ENCODE measurements at places on chromosomes 6 and 20.

DNA sequence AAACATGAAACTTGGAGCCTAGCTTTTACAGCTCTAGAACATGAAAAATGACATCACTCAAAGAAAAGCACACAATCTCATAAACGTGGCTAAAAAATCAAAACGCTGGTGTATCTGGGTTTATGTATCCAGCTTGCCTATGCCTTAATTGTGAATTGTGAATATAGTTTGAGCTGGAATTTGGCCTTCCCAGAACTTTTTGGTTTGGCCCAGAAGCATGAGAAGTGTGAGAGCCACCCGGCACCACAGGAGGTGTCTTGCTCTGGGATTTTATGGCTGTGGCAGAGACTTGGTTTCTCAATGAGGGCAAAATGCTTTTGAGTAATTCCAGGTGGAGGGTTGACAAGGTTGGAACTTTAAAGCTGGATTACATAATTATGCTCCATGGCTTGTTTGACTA, 69.2 kb downstream of the TIAM2 start:
- no peak for DNase-seq

- DNase-seq, result no peak
Observed at GRCh38 chr20:60339738-60340137, 381.5 kb downstream of the CDH26 start.

DNA sequence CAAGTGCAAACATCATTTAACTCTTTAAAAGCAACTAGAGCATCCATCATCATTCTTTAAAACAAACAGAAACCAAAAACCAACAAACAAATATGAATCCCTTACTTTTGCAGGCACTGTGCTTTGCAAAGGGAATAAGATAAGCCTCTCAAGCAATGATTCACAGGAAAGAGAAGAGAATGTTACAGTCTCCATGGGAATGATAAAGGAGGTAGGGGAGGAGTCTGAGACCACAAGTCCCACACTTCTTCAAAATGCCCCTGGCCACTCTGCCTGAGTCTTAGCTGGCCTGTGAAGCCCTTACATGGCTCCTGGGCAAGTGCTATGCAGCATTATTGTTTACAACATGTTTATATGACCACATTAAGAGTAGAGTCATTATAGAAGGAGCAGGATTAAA, 257.7 kb upstream of the MARCKS start:
- no peak for DNase-seq

DNA sequence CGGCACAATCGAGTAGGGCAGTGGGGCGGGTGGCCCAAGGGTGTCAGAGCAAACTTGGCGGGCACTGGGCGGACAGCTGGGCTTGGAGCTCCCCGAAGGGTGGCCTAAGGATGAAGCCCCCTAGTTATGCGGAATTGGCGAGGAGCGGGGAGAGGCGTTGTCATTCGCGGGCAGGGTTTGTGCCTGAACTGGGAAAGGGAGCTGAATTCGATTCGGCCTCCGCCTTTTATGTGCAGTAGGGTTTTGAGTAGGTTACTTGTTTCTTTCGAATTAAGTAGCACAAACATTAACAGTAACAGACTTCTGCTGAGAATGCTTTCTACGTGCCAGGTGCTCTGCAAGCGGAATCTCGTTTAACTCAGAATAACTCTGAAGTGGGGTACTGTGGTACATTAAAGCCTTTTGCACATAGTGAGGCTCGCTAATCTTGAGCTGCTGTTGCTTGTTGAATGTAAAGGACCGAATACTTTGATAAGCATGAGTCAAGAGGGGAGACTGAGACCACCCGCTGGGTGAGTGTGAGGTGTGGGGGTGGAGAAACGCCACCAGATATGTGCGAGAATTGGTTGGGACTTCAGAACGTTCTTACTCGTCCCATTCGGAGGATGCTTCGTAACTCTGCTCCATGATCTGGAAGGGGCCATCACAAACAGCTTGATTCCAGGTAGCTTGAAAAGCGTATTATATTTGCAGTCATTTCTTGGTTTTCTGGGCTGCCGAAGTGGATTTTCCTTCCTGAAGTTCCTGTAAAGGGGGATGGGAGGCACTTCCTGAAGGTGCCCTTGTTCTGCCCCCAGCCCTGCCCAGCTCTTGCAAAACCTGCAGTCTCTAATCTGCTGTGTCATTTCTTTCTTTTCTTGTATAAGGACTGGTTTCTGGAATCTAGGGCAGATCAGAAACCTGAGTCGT, 833 bp downstream of the RAB5IF start:
- no peak for DNase-seq

GRCh38 chr6:36851149-36851614, 11.9 kb upstream of the CPNE5 start:
- no peak for DNase-seq

DNA sequence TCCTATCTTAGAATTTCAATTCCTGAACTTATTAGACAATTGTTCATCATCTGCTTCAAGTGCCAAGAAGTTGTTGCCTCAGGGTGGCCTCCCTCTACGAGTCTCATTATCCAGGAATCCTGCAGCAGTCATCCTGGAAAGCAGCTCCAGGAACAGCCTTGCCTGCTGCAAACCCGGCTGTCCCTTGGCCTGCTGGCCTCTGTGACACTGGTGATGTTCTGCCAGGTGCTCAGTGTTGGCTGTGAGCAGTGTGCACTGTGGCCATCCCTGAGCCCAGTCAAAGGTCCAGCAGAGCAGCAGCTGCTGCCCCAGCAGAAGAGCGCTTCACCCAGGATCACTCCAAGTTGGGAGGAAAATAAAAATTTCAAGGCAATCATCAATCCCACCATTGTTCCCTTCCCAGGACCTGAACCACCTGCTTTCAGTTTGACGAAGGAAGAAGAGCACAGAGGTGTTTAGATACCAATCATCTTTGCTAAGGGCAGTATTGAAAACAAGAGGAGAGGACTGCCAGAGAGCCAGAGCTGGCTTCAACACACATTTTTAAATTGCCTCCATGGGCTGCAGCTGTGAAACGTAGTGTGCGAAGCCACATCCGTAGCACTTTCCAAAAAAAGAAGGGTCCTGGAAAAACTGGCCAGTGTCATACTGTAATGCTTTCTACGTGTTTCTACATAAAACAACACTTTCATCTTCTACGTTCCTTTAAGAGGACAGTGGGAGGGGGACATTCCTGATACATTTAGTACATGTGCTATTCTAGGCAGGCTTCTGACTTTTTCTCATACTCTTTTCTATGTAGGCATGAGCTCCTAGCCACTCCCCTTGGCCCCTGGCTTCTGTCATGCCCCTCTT, 7.2 kb upstream of the FAM50B start:
- DNase-seq, result no peak

GRCh38 chr6:28817808-28818145, 106.0 kb downstream of the TRIM27 start:
- DNase-seq, result no peak

GRCh38 chr6:137717074-137718073, 149.7 kb upstream of the TNFAIP3 start:
- peak; percentile 17 for DNase-seq

- DNase-seq, result no peak
Observed at GRCh38 chr6:169248521-169248971, 5.1 kb downstream of the THBS2 start.

DNA sequence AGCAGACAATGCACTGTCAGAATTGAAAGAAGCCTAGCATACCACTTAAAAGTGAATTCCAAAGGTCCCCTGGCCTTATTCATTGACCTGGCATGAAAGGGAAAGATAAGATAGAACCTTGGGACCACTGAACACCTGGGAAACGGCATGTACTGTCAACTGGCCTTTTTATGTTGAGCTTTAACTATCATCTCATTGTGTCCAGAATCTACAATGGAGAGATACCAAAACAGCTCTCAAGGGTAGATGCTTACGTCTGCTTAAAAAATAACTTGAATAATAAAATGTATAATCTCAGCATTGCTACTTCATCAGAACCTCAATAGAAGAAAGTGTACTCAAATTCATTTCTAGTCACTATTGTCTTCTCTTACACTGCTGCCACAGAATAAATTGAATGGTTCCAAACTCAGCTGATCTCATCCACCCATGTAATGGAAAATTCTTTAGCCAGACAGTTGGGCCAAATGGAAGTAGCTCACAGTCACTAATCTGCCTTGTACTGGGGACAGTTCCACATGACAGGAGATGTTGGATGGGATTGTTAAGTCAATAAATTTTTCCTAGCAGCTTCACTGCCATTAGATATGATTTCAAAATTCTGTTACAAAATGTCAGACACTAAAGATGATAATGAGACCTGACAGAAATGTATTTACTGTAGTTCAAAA, 93.8 kb downstream of the MLIP start:
- no peak for DNase-seq

DNA sequence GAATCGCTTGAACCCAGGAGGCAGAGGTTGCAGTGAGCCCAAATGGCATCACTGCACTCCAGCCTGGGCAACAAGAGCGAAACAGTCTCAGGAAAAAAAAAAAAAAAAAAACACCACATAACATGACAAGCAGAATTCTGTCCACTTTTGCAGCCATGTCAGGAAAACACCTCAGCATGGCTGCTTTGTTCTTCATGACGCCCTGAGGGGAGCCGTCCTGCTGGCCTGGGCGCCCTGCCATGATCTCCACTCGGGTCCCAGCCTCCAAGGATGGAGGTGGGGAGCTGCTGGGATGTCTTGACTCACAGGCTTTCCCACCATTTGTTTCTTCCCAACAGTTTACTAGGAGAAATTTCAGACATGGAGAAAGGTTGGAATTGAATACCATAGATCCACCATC, 42.2 kb downstream of the SNX9 start:
- no peak for DNase-seq

DNA sequence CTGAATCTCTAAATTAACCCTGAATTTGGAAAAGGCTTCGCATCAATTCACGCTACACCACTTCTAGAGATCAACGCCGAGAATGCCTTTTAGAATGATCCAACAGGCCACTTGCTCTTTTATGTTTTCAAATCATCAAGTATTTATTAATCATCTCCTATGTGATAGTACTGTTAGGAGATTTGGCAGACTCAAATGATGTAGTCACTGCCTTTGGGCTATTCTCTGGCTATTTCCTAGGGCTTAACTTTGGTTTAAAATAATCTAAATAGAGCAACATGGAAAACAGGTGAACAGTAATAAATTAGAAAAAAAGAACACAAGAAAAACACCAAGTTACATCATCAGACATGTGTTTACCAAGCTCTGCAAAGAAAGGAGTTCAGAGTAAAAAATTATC, 140.3 kb downstream of the TENT5A start:
- no peak for DNase-seq

- DNase-seq, result no peak
Observed at GRCh38 chr20:14830466-14830865, 493.1 kb upstream of the FLRT3 start.

- DNase-seq, result no peak
Observed at GRCh38 chr6:119052292-119052889, 26.1 kb downstream of the FAM184A start.

DNA sequence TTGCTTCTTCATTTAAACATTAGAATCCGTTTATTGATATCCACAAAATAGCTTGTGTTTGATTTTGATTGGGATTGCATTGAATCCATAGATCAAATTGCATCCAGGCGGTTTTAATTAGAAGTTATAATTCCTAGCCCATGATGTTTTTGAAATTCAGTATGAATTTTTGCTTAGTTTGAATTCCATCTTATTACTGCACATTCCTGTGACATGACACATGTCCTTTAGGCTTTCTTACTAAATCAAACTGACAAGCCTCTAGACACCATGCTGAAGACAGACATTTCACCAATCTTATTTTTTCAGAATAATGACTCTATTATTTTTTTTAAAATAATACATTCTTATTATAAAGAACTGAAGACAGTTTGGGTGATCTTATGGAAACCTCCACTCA, 21.4 kb upstream of the PI16 start:
- no peak for DNase-seq

GRCh38 chr6:141700819-141701218, 431.9 kb upstream of the GJE1 start:
- no peak for DNase-seq

GRCh38 chr6:28588666-28589065, 63.0 kb downstream of the GPX5 start:
- no peak for DNase-seq

GRCh38 chr6:12956991-12957320, 240.4 kb downstream of the PHACTR1 start:
- DNase-seq, result no peak

DNA sequence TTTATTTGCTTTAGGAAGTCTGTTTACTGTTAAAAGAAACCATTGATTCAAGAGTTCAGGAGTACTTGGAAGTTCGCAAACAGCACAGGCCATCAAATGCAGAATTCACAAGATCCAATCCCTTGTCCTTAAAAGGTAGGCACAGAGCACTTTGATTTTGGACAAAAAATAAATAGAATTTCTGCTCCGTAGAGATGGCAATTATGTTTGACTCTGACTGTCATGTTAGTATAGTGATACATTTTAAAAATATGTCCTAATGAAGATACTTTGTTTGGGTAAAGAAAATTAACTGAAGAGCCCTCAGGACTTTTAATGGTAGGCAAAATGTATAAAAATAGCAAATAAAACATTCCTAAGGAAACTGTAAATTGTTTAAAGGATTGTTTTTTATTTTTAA, 113.1 kb downstream of the JAG1 start:
- no peak for DNase-seq

- no peak for DNase-seq
Observed at GRCh38 chr6:5514353-5514752, 253.0 kb downstream of the FARS2 start.

DNA sequence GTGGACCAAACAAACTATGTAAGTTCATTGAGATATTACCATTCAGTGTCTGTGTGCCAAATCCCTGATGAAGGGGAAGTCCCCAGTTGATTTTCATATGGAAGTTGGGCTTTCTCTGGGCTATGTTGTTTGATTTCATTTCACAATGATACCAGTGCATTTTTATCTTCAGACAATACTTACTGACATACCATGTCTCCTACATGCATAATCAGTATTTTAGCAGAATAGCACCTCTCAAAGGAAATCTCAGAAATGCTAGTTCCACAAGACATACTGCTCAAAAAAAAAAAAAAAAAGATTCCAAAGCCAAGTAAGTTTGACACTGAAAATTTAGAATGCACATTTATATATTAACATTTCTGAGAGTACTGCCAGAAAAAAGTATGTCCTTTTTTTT, 168.8 kb upstream of the RNF217 start:
- no peak for DNase-seq

DNA sequence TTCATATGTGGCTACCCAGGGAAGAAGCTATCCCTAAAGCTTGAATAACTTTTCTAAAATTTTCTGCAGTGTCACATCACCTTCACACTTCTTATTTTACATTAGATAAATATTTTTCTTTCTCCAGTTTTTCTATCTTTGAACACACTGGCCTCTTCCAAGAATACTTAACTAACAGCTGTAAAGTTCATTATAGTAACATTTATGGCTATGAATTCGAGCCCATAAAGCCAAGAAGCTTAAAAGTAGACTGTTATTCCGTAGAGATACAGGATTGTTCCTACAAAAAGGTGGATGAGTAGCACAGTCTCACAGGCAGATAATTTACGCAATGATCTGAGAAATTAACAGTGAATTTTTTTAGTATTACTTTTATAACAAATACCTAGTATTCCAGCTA, 55.7 kb upstream of the BMP5 start:
- DNase-seq, result no peak

GRCh38 chr6:3876101-3876500, 26.9 kb downstream of the FAM50B start:
- DNase-seq, result no peak

- no peak for DNase-seq
Observed at GRCh38 chr6:112407101-112407590, 60.0 kb downstream of the RFPL4B start.

Data from stimulated activated CD4-positive, alpha-beta T cell treated with anti-CD3 and anti-CD28 coated beads, Interleukin-15, amount 100 ng/mL, for 1 hour (primary cell).